ENCODE measurements at places on chromosomes 12 and 14.

- H3K4me1 ChIP-seq = no peaks in the 10 kb centered on the region
- no peak overlapping the region for H3K27ac ChIP-seq
- H3K27me3 ChIP-seq = no peaks in the 10 kb centered on the region
- no peaks in the 10 kb centered on the region for H3K36me3 ChIP-seq
- H3K4me3 ChIP-seq = no peak overlapping the region
- no peak for DNase-seq
Measured at GRCh38 chr12:89344043-89344861, 8.0 kb downstream of the DUSP6 start.

DNA sequence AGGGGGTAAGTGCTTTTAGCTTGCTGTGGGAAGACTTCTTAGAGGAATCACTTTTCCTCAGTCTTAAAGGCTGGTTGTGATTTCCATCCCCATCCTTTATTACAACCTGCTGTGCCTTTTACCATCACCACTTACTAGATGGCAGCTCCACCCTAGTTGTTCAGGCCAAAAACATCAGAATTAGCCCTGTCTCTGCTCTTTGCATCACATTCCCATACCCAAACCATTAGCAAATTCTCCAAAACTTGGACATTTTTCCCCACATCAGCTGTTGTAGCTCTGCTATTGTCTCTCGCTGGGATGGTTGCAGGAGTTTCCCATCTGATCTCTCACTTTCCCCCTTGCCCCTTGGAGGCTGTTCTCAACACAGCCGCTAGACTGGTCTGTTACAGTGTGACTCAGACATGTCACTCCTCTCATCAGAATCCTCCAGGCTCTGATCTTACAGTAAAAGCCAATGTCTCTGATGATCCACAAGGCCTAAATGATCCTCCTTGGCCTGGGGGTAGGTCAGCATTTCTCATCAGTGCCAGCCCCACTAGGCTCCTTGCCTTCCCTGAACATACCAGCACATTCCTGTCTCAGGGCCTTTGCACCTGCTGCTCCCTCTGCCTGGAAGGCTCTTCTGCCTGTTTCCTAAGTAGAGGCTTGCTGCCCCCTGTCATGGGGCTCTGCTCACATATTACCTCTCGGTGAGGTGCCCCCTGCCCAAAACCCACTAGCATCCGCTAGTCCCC lies 102.5 kb downstream of the BEGAIN start:
- no peak overlapping the region for H3K4me3 ChIP-seq
- H3K4me1 ChIP-seq = no peaks in the 10 kb centered on the region

- H3K4me3 ChIP-seq = no peak overlapping the region
- DNase-seq = no peak
- H3K27ac ChIP-seq = no peak overlapping the region
- H3K4me1 ChIP-seq = no peaks in the 10 kb centered on the region
- no peaks in the 10 kb centered on the region for H3K27me3 ChIP-seq
- no peaks in the 10 kb centered on the region for H3K36me3 ChIP-seq
Measured at GRCh38 chr12:62903151-62903550, 31.8 kb downstream of the PPM1H start.

GRCh38 chr12:133120385-133121191 lies 9.5 kb downstream of the ZNF891 start:
- DNase-seq = no peak
- no peak overlapping the region for H3K27ac ChIP-seq
- no peaks in the 10 kb centered on the region for H3K27me3 ChIP-seq
- no peaks in the 10 kb centered on the region for H3K36me3 ChIP-seq
- no peaks in the 10 kb centered on the region for H3K4me1 ChIP-seq
- H3K4me3 ChIP-seq = no peak overlapping the region

DNA sequence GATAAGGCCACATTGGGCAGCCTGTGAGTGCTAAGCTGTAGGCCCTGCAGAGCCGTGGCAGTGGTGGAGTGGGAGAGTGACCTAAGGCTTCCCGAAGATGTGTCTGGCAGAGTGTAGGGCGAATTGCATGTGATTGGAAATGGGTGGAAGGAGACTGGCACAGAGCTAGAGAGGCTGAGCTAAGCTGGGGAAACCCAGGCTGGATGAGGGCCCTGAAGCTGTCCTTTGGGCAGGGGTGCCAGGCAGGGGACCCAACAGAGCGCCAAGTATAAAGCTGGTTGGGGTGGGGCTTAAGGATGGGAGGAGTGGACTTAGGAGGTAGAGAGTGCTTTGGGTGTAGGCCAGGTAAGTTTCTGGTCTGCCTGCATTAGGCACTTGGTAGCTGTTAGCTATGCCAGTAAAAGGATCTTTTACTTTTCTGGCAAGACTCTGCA lies 47.9 kb downstream of the WDR20 start:
- peaks cover 7% of the 10 kb centered on the region for H3K4me1 ChIP-seq
- peak overlapping the region; percentile 61 for H3K27ac ChIP-seq
- H3K4me3 ChIP-seq = no peak overlapping the region

DNA sequence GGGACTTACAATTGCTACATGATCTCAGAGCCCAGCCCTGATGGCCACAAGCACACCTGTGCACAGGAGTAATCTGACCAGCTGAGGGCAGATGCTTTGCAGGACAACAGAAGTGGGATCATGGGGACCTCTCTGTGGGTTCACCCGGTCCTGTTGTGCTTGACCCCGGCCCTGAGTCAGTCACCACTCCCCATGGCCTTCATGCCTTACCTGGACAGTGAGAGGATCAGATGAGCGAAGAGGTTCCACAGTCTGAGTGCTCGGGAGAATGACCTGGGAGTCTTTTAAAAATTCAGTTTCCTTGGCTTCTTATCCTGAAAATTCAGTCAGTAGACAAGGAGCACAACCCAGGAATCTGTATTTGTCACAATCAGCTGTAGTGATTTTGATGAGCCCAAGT lies 88.1 kb downstream of the NTF3 start:
- no peaks in the 10 kb centered on the region for H3K36me3 ChIP-seq
- H3K4me1 ChIP-seq = no peaks in the 10 kb centered on the region
- no peaks in the 10 kb centered on the region for H3K27me3 ChIP-seq
- H3K4me3 ChIP-seq = no peak overlapping the region

DNA sequence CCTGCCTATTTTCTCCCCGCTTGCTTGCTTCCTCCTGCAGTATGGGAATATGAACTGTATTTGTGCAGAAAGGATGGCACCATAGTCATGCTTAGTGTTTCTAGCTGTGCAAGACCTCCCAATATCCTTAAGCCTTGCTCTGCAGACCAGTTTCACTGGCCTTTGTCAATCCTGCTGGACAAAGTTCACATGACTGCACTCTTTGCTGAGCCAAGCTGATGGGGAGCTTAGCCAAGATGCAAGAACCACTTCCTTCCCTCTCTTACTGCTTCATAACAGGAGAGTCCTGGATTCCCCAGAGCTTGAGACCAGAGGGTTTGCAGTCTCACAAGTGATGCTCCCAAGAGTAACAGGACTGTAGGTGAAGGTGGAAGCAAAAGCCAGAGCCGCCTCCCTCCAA lies 3.8 kb downstream of the ASIC1 start:
- H3K27me3 ChIP-seq = no peaks in the 10 kb centered on the region
- DNase-seq = no peak
- no peak overlapping the region for H3K4me3 ChIP-seq
- no peak overlapping the region for H3K27ac ChIP-seq
- no peaks in the 10 kb centered on the region for H3K36me3 ChIP-seq
- peaks cover 6% of the 10 kb centered on the region for H3K4me1 ChIP-seq

All from uterus (tissue), 4 donors.